NCI-H774 (cell line): ENCODE measurements at places on chromosomes 4 and X.

DNA sequence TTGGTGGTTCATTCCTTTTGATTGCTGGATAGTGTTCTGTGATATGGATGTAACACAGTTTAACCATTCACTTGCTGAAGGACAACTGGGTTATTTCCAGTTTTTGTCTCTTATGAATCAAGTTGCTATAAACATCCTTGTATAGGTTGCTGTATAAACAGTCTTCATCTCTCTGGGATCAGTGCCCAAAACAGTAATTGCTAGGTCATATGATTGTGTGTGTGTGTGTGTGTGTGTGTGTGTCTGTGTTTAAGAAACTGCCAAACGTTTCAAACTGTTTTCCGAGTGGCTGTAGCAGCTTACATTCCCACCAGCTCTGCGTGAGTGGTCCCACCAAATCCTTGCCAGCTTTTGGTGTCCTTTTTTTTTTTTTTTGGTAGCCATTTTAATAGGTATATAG, 60.4 kb downstream of the F11 start:
- DNase-seq, result no peak

- no peak for DNase-seq
Observed at GRCh38 chrX:45632506-45632905, 431.8 kb upstream of the DIPK2B start.

- DNase-seq, result no peak
Observed at GRCh38 chr4:104559502-104559901, 64.8 kb upstream of the CXXC4 start.

DNA sequence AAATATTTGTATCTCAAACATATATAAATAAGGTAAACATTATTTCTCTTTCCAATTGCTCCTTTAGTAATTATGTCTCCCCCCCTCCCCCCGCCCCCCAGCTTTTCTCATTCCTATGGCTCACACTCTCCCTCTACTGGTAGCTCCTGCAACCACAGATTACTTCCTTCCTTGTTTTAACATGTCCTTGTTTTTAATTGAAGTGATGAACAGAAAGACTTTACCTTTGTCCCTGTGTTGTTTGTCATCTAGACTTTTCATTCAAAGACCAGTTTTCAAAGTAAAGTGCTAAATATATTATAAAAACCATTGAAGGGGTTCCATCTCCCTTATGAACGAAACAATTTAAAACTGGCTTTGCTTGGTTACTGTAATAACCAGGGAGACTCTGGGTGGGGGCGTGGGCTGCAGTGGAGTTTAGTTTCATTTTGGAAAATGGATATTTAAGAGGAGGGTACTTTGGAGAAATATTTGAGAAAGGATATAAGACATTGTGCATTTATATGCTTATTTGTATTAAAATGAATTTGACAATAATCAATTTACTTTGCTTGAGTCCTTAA, 352.9 kb downstream of the RAPGEF2 start:
- peak; percentile 16 for DNase-seq

GRCh38 chr4:27577951-27578350, 717.3 kb downstream of the STIM2 start:
- DNase-seq, result no peak

DNA sequence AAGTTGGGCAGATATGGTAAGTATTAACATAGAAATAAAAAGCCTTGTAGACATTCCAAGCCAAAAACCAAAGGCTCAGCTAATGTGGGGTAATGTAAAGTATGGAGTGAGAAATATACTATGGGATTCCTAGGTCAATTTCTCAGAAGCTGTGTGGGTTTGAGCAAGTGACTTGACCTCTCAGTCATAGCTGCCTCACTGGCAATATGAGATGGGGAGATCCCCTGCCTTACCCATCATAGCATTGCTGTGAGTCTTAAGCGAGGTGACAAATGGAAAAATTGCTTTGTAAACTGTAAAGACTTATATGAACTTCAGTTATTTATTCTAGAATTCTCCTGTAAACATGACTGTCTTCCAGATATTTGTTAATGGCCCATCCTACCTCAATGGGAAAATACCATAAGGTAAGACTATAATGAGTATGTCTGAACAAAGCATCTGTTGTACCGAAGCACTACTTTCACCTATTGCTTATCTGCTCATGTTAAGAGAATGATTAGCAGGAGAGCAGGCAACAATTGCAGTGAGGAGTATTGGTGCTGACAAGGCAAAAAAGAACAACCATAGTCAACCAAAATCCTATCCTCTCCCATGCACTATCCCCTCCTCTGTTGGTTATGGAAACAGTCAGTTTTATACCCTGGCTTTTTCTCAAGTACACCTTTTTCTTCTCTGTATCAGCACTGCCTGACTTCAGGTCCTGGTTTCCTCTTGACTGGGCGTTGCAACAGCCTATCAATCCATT, 44.1 kb upstream of the TRPC3 start:
- no peak for DNase-seq

GRCh38 chrX:15877380-15877779, 22.8 kb upstream of the AP1S2 start:
- no peak for DNase-seq

- DNase-seq, result no peak
Observed at GRCh38 chrX:67759018-67759417, 215.2 kb downstream of the AR start.

DNA sequence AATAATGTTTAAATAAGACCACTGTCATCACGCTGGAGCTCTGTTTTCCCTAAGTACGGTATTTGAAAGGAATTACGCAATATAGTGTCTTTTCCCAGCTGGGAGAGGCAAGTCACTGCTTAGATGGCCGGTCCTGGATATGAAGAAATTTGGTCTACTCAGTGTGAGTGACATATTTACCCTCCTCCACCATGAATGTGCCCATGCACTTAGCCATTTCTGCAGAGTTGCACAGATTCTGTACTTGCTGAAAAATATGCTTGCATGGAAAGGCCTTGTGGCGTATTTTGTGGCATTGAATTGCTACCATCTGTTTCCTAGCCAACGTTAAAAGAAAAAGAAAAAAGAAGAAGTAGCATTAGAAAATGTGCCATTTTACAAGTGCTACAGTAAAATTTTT, 73.1 kb downstream of the ADGRL3 start:
- no peak for DNase-seq

DNA sequence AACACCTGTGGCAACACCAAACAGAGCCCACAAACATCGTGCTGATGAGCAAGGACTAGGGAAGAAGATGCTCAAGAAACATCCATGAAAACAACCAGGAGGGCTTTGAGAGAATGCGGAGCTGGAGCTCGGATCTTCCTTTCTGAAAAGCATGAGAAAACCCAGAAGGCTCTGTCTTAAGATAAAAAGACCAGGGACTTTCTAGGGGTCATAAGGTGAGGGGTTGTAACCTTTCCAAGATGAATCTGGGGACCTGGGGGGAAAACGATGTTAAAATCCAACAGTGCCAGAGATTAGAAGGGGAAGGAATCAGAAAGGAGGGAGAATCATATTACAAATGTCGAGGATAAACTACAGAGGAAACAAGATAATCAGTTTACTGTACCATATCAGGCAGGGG, 10.1 kb downstream of the GK2 start:
- DNase-seq, result no peak

- DNase-seq, result no peak
Observed at GRCh38 chr4:179182741-179183140, 1740.5 kb upstream of the AGA start.

GRCh38 chr4:102008711-102009110, 218.2 kb downstream of the BANK1 start:
- DNase-seq, result no peak

- no peak for DNase-seq
Observed at GRCh38 chrX:9899640-9900111, 67.5 kb upstream of the CLDN34 start.

DNA sequence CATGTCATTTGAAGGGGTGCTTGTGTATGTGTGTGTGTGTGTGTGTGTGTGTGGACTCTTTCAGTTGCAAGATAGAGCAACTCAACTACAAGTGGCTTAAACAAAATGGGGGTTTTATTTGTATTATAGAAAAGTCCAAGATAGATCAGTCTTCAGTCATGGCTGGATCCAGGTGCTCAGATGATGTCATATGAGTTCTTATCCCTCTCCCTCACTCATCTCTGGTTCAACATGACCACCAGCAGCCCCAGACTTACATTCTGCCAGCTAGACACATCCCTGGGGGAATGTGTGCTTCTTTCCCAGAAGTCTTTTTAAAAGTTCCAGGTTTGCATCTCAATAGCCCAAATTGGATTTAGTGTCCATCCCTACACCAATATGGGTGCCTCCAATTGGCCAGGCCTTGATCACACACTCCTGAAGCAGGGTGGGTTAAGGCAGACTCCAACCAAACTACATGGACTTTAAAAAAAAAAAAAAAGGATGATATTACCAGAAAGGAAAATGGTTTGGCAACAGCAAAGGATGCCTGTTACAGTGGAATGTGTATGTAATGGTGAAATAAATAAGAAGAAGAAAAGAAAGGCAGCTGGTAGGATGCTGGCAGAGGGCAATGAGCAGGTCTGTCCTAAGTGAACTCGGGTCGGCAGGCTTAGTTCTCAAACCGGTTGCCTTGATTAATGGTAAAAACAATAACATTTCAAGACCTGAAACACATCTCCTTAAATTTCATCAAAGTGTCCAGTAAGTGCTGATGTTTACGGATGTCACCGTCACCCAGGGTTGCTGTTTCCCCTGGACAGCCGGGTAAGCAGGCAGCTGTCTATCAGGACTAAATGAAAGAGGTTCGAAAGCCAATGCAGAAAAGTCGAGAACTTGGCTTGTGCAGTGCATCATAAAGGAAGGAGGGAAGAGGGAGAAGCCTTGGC, 107.7 kb downstream of the SMIM20 start:
- DNase-seq, result peak; percentile 52

DNA sequence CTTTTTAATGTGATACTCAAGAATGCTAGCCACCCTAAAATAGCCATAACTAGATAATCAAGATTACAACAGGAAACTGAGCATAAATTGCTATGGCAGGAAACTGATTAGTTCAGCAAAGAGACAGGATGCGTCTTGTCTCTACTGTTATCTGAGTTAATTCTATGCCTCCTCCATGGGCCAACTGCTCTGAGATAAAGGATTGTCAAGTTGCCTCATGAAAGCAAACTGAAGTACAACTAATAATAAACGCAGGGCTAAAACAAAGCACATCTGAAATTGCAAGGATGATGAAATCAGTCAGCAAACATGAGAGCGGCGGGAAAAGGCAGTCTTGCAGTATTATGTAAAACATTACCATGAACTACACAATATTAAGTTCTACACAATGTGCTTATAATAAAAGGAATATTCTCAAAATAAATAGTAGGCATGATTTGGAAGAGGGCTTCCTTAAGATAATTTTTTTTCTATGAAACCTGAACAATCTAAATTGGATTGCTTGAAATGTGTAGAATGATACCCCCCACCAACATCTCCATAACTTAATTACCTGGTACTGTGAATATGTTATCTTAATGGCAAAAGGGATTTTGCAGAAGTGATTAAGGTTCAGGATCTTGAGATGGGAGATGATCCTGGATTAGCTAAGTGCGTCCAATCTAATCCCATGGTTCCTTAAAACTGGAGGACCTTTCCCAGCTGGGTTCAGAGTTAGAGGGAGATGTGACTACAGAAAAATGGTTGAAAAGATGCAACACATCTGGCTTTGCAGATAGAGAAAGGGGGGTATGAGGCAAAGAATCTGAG, 65.9 kb downstream of the ANTXR2 start:
- no peak for DNase-seq

DNA sequence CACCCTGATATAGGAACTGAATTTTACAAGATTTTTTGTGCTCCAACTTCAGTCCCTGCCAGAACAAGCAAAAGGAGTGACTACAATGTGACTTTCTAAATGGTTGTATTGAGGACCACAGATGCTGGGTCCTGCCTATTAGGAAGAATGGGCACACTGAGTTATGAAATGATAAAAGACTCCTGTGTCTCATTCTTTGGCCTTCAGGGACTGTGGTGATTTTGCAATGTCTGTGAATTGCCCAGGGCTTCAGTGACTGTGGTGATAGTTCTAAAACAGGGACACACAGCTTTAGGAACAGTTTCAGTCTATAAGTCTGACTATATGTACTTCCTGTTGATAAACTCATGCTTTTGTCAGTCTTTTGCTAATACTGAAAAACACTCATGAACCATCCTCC, 210.2 kb downstream of the DMD start:
- DNase-seq, result no peak

DNA sequence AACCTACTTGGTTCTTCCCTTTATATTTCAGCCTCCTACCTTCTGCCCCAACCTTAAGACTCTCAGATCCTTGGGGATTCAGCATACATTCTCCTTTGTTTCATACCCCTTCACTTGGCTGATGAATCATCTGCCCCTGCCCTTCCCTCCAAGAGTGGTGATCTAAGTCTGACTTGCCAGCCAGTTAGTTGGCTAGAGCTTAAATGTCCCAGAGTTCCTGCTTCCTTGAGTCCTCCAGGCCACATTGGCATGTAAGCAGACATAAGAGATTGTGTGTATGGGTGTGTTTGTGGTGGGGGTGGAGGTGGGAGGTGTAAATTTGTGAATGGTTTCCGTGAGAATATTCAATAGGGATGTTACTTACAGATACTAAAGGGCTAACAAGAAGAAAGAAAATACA, 3.7 kb upstream of the TEX13D start:
- no peak for DNase-seq

DNA sequence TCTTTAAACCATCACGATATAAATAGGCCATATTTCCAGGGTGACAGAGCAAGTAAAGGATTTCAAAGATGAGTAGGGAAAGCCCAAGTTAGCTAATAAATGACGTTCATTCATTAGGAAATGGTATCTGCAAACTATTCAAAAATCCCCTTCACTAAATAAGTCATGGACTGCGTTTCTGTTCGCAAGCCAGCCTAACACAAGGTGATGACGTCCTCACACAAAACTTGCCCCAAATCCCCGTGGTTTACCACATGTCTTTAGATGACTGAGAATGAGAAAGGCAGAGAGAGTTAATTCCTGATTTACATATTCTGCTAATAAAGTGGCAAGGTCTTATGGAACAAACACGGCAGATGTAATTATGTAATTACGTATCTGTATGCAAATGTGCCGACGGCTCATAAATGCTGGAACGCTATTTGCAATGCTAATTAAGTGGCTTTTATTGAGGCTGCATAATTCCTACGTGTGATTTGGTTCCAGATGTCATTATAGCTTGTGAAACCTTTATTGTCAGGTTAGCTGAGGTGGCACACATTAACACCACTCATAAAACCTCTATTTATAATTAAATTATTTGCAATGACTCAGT, 437.7 kb upstream of the FRG1 start:
- DNase-seq, result no peak

DNA sequence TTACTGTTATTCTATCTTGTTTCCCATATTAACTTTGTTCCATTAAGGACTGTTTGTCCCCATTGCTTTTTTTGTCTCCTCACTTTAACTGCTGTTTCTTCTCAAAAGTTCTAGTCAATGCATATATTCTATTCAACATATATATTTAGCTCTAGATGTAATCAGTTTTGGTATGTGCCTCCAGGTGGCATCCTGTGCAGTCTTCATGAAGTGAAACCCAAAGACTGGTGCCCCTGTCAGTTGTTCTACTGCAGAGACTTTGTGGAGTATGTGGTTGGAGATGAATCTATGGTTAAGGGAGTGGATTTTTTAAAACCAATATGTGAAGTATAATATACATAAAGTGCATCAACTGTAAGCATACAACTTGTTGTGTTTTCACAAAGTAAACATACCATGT, 57.0 kb downstream of the VAMP7 start:
- no peak for DNase-seq
